G401 (cell line): ENCODE measurements at places on chromosomes 13 and 19.
A peak's percentile ranks its signal among the peaks of the same experiment; 100 is the strongest.

DNA sequence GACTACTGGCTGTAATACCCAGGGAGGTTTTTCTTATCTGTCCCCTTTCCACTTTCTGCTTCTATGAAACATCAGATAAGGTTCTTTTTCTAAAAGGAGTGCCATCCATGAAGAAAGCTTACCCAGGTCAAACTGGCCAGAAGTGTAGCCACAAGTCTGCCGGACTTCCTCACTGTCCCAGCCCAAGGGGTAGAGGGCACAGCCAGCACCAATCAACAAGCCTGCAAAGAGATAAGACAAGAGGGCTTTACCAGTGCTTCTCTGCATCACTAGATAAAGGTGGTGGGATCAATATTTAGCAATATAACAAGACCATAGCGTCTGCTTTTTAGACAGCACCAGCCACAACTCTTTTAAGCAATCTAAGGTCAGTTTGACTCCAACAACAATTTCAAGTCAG is 224.7 kb downstream of the LHFPL6 start:
- DNase-seq, result no peak

DNA sequence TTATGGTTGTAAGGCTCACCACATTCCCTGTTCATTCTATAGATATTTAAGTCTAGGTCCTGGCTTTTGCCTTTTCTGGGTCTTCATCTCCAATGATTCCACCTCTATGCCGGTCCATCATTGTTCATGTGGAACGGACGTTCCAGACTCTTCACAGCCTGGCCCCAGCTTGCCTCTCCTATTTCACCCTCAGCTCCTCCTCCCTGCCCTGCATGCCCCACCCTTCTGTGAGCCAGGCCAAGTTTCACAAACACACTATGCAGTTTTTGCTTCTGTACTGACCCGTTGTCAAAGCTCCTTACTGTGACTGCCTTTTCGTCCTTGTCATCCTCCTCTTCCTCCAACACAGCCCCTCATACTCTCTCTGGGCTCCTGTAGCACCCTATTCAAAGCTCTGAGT is 31.3 kb downstream of the TEX26 start:
- no peak for DNase-seq

GRCh38 chr13:61247149-61247936 is 168.3 kb downstream of the PCDH20 start:
- no peak for DNase-seq

DNA sequence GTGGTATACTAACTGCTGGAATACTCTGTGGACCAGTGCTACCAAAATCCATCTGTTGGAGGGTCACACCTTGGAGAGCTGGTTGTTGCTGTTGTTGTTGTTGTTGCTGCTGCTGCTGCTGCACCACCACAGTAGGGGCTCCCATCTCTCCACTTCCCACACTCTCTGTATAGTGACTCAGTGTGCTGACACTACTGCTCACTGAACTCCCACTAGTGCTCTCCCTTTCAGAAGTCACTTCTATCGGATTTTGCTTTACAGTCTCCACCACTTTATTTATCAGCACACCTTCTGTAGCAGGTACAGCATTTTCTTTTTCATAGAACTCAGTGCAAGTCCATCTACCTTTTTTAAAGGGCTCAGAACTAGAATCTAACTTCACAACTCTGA is 1.7 kb downstream of the TSC22D1 start:
- no peak for DNase-seq

DNA sequence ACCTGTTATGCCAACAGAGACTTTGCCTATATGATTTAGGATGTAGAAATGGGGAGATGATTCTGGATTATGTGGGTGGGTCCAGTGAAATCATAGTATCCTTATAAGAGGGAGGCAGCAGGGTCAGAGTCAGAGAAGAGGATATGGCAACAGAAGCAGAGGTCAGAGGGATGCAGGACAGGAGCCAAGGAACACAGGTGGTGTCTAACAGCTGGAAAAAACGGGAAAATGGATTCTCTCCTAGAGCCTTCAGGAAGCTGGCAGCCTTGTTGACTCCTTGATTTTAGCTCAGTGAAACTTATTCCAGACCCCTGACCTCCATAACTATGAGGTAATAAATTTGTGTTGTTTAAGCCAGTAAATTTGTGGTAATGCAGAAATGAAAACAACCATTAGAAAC is 28.8 kb upstream of the OXGR1 start:
- DNase-seq, result no peak

GRCh38 chr13:95800436-95800835 is 123.5 kb downstream of the DNAJC3 start:
- peak; percentile 5 for DNase-seq

DNA sequence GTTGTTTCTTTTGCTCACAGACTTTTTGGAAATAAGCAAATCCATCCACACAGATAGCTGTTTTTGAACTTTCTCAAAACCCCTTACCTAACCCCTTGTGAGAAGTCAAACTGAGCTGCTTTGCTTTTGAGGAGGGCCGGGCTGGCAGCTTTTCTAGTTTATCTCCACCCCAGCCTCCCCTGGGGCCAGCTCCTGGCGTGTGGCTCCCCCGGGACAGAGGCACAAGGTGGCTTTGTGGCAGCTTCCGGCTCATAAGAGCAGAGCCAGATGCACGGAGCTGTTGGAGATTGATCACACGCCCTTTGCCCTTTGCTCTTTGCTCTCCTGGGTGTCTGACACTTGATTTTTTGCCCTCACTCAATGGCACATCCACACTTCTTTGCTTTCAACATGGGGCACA is 24.9 kb upstream of the RNF113B start:
- no peak for DNase-seq

GRCh38 chr19:15265850-15266248 is 33.6 kb upstream of the EPHX3 start:
- DNase-seq, result peak; percentile 71

DNA sequence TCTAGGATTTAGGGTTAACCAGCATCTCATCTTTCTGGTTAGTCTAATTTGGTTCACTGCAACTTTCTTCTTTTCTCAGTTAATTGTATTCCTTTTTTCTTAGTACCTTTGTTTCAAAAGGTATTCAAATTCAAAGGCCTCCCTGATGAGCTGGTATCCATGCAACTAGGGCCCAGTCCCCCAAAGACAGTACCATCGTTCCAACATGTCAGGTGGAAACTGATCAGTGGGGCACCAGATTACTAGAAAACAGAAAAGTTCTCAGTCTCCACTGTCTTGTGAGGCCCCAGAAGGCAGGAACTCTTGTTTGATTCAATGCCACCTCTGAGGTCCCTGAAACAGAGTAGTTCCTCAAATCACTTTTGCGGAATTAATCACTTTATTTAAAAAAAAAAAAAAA is 303.2 kb upstream of the NBEA start:
- DNase-seq, result no peak

DNA sequence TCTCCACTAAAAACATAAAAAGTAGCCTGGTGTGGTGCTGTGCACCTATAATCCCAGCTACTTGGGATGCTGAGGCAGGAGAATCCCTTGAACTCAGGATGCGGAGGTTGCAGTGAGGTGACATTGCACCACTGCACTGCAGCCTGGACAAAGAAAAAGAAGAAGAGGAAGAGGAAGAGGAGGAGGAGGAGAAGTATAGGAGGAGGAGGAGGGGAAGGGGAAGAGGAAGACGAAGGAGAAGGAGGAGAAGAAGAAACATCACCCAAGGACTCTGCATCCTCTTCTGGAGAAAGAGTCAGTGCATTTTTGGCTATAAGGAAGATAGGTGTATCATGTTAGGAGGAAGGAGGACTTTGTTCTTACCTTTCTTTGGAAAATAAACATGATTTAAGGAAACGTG is 13.0 kb upstream of the FPR3 start:
- DNase-seq, result no peak

- no peak for DNase-seq
Measured at GRCh38 chr13:87122551-87122950, 548.6 kb upstream of the SLITRK5 start.

DNA sequence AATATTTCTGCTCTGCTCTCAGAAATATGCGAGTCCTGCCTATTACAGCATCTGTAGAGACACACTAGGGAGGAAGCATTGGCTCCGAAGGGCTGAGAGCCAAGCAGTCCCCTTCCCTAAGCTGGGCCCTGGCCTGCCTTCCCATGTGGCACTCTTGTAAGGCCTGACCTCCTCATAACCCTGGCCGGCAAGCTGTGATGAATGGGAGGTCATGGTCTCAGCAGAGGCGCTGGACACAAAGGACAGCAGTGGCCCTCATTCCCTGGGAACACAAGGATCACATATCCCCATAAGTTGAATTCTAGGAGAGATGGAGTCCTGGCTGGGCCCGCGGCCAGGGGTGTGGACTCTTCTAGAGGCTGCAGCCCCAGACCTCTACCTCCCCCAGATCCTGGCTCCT is 483.3 kb downstream of the ZNF536 start:
- DNase-seq, result no peak

DNA sequence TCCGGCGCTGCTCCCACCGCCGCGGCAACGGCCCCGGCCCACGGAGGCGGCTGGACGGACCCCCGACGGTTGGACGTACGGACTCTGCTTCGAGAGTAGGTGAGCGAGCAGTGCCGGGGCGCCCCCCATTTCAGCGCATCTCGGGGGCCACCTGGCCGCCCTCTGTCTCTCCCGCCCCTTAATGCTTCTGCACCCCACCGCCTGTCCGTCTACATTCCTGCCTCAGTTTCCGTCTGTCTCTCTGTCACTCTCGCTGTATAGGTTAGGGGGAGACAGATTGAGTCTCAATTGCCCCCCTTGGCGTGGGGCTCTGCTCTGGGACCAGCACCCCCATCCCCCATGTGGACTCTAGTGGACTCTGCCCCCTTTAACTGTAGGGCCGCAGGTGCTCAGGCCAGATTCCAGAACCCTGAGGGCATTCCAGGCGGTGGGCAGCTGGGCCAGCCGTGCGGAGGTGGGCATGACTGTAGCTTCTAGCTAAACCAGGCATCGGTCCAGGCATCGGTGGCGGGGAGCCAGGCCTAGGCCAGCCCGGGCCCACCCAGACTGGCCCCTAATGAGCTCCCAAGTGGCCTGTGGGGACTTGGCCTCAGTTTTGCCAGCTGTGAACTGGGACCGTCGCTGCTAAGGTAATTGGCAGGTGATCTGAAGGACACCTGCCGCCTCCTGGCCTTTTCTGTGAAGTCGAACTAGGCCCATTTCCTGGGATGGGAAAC is 373 bp downstream of the TNFAIP8L1 start:
- no peak for DNase-seq

GRCh38 chr19:34997071-34997617 is 3.0 kb upstream of the GRAMD1A start:
- DNase-seq, result no peak

DNA sequence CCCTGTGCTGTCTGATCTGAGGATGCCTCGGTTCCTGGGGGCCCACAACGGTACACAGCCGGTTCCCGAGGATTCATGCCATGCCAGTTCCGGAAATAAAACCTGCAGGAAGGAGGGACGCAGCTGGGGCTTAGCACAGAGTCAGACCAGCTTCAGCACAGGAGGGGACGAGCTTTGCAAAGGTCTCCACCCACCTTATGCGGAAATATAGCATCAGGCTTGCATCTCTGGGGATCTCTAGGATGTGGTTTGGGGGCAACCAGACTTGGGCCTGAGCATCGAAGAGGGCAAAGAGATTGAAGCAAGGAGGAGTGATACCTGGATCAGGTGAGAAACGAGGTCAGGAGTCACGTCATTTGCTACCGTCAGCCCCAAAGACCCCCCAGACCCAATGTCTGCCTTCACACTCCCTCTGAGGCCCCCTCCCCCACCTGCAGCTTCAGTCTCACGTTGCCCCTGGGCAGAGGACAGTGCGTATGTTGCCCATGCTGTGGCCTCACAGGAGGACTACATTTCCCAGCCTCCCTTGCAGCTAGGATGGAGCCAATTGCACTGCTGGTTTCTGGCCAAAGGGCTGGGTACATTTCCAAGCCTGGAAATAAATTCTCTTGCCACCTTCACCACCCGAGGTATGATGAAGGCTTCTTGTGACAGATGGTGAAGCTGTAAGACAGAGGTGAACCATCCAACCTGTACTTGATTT is 12.1 kb downstream of the TYK2 start:
- DNase-seq, result peak; percentile 19

DNA sequence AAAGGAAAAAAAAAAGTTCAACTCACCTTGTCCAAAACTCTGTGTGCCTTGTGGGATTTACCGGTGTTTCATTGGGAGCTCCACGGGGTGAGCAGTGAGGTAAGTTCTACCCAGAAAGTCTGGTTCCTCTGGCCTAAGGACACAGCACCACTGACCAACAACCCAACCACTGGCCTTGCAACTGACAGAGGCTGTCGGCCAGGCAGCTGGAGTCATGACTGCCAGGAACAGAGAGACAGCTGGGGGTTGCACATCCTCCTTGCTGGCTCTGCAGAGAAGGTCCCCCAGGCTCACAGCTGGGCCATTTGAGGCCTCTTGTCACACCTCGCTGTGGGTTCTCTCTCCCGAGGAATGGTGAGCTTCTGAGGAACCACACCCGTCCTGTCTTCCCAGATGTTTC is 59.5 kb downstream of the ANKRD10 start:
- no peak for DNase-seq

- peak; percentile 52 for DNase-seq
Measured at GRCh38 chr13:107736731-107737130, 478.6 kb downstream of the LIG4 start.

DNA sequence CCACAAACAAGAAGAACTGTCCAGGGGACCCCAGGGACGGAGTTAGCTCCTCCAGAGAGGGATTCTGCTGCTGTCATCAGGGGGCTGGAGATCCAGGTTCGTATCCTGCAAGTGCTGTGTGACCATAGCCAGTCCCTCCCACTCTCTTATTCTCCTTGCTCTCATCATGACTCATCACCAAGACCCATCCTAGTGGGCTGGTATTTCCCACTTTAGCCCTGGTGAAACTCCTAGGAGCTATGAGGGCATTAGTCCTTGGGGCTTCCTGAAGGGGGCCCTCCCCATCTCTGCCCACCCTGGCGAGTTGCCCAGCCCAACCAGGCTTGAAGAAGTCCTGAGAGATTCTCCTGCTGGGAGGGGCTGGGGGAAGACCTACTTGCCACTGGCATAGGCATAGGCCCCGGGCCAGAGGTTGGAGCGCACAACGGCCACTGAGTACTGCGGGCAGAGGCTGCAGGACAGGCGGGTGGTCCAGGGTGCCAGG is 7.5 kb upstream of the DMWD start:
- DNase-seq, result no peak

DNA sequence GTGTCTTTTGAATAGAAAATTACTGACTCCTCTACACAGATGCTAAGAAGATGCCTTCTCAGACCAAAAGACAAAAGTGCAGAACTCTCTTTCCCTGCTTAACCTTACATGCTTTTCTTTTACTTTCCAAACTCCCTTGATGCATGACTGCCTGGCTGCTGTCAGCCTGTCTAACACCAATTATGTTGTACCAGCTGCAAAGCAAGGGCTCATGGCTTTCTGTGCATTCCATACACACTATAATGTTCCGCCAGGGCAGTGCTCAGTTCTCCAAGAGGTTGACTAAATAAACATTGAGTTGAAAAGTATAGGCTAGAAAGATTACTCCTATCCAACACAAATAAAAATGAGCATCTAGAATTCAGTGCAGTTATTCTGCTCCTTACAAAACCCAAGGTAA is 330.4 kb upstream of the NBEA start:
- DNase-seq, result no peak

DNA sequence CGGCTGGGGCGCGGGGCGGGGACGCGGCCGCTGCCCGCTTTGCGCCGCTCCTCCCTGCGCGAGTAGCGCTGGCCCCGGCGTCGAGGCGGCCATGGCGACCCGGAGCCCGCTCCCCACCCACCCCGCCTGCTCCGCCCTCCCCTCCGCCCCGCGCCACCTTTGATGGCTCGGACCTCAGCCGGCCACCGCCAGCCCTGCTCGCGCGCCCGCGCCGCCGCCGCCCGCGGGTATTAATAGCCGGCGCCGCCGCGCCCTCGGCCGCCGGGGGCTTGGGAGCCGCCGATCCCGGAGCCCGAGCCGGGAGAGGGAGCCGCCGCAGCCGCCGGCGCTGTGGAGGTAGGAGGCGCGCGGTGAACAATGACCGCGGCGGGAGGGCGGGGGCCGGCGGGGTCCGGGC is 261 bp downstream of the FARP1 start:
- no peak for DNase-seq

- DNase-seq, result no peak
Measured at GRCh38 chr19:38004186-38004520, 97.1 kb downstream of the SIPA1L3 start.
